ENCODE measurements at places on chromosomes 16 and 17.

- peak; percentile 57 for DNase-seq
These were observed 21.3 kb downstream of the SRCIN1 start for GRCh38 chr17:38584350-38584925.

DNA sequence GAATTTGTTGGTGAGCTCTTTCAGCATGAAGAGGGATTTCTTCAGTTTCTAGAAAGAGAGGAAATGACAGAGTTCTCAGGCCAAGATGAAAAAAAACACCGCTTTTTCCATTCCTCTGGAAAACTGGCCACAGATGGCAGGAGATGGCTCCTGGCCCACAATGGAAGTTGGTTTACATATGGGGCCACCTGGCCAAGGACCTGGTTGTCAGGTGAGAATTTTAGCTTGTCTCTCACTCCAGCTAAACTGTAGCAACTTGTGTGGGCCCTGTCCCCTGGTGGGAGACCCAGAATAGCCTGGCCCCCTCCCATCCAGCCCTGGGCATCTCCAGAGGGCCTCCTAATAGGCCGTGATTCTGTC, 33.6 kb downstream of the LGALS9 start:
- no peak for DNase-seq

GRCh38 chr16:72300892-72301291, 128.9 kb upstream of the PMFBP1 start:
- no peak for DNase-seq

DNA sequence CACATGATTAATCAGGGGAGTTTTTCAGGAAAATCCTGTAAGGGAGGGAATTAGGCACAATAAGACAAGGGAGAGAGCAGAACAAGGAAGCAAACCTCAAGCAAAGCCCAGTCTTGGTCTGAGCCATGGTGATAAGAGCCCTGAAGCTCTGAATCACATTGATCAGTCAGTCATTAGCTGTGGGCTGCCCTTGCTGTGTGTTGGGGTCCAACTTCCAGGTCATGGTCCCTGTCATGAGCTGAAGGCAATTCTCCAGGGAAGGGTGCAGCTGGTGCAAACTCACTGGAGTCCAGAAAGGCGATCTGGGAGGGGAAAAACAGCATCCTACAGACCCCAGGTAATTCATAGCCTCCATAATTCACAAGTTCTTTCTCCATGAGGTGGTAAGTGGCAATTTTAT, 89.9 kb downstream of the CYLD start:
- DNase-seq, result no peak

- no peak for DNase-seq
These were observed 55.2 kb downstream of the RAI1 start for GRCh38 chr17:17736205-17737183.

- peak; percentile 23 for DNase-seq
These were observed 176.6 kb upstream of the SDK2 start for GRCh38 chr17:73820686-73821448.

GRCh38 chr16:80084614-80085013, 456.2 kb upstream of the DYNLRB2 start:
- DNase-seq, result peak; percentile 27

GRCh38 chr16:58733248-58733670, 857 bp downstream of the GOT2 start:
- DNase-seq, result no peak

GRCh38 chr16:86567701-86568581, 1.3 kb downstream of the FOXC2 start:
- DNase-seq, result no peak

DNA sequence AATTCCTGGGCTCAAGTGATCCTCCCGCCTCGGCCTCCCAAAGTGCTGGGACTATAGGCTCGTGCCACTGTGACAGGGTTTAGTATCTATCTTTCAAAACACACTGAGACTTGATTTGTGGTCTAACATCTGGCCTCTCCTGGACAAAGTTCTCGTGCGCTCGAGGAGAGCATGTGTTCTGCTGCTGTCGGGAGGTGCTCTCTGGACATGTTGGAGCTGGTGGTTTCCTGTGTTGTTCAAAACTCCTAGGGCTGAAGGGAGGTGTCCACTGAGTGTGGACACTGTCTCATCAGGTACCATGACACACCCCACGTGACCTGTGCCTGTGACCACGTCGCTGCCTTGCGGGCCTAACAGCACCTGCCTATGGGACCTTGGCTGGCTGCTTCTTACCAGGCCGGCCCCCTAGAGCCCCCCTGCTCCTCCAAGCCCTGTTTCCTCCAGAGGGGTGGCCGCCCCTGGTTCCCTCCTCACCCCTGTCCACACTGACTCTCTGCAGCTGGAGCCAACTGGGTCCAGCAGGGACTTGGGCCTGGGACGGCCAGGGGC, 5.6 kb downstream of the RFNG start:
- DNase-seq, result no peak

- no peak for DNase-seq
These were observed 8.1 kb downstream of the NDE1 start for GRCh38 chr16:15658149-15658548.

- DNase-seq, result no peak
These were observed 7.6 kb downstream of the ITGA2B start for GRCh38 chr17:44381810-44382305.

DNA sequence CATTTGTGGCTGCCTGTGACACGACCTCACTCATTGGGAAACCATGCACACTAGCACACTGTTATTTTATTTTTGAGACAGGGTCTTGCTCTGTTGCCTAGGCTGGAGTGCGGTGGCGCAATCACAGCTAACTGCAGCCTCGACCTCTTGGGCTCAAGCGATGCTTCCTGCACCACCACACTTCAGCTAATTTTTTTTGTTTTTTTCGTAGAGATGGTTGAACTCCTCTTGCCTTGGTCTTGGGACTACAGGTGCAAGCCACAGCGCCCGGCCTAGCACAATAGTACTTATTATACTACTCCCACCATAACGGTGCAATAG, 2.8 kb upstream of the NPTX1 start:
- no peak for DNase-seq

- no peak for DNase-seq
These were observed 120.8 kb downstream of the CDYL2 start for GRCh38 chr16:80683646-80684045.

GRCh38 chr17:71085238-71086033, 916.1 kb downstream of the KCNJ2 start:
- peak; percentile 47 for DNase-seq

GRCh38 chr16:77949445-77949844, 72.9 kb upstream of the CLEC3A start:
- DNase-seq, result no peak

DNA sequence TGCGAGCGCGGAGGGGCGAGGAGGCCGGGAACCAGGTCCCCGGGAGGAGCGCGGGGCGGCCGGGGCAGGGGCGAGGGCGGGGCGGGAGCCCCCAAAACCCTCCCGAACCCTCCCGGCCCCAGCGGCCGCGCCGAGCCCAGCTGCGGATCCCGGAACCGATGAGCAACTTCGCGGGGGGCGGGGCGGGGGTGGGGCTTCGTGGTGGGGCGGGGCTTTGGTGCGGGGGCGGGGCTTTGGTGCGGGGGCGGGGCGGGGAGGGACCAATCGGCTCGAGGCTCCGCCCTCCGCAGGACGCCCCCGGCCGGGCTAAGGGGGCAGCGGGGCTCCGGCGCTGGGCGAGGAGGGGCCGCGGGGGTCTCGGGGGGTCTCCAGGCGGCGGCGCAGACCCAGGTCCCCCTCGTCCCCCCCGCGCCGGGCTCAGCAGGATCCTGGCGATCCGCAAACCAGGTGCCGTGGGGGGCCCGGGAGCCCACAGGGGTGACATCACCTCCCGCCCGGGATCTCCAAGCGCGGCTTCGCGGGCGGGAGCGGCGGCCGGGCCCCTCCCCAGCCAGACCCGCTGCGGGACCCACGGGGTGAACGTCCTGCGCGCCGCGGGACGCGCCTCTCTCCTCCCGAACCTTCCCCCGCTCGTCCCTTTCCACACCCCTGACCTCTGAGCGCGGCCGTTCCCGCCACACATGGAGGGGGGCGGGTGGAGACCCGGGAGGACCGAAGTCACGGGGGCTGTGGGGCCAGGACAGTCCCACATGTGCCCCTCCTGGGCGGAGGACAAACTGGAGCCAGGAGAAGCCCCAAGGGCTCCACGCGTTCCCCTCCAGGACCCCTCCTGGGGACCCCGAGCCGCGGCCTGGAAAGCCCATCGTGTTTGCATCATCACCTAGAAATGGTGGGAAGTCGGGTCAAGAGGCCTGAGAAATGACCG, at the start of gene ABR:
Gene ABR, minus strand, starts transcription at position 164 of the 925 bp plus-strand sequence. CDS start 254 bp downstream, outside the sequence.
- DNase-seq, result no peak

DNA sequence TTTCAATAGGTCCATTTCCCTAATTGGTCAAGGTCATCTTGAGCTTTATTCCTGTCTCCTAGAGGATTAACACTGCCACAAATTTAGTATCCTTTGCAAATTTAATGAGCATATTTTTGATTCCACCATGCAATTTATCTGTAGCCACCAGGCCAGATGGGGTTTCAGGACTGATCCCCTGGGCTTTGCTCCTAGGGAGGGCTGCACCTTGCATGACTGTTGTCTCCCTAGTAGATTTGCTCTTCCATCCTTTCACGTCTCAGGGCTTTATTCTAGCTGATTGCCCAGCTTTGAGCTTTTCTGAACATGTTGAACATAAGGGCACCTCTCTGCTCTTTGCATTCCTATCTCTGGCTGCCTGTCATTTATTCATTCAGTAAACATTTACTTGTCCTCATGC, 7.7 kb upstream of the KCNH6 start:
- no peak for DNase-seq

DNA sequence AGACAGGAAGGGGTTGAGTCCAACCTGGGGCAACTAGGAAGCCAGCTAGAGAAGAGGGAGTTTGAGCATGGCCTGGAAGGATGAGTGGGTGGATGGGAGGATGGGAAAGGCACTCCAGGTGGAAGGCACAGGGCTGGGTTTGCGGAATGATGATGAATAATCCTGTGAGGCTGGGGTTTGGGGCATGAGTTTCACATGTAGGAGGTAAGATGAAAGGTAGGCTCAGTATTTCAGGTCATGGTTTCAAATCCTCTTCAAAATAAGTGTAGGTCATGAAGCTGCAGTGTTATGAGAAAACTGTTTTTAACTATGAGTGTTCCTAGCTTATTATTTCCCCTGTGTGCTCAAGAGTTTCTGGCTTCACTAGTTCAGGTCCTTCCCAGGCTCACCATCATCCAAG, 130.3 kb downstream of the SKAP1 start:
- no peak for DNase-seq

All from NCI-H1092 treated with DMSO at 0.1 percent for 48 hours (cell line).